ENCODE measurements at places on chromosomes 1 and 21.

- no peak for DNase-seq
Measured at GRCh38 chr1:218350801-218351266, 5.7 kb downstream of the TGFB2 start.

GRCh38 chr1:43797891-43798290 lies 90.6 kb downstream of the ST3GAL3 start:
- no peak for DNase-seq

DNA sequence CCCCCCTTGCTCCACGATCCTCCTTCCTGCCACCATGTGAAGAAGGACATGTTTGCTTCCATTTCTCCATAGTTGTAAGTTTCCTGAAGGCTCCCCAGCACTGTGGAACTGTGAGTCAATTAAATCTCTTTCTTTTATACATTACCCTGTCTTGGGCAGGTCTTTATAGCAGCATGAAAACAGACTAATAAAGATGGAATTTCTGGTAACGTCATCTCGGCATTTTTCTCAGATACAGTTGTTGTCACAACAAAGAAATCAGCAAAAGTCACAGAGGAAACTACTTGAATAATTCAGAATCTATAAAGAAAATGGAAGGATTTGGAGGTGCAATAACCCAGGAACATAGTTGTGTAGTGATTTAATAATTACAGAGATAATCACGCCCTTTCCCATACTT lies 4.4 kb downstream of the APCS start:
- DNase-seq, result no peak

DNA sequence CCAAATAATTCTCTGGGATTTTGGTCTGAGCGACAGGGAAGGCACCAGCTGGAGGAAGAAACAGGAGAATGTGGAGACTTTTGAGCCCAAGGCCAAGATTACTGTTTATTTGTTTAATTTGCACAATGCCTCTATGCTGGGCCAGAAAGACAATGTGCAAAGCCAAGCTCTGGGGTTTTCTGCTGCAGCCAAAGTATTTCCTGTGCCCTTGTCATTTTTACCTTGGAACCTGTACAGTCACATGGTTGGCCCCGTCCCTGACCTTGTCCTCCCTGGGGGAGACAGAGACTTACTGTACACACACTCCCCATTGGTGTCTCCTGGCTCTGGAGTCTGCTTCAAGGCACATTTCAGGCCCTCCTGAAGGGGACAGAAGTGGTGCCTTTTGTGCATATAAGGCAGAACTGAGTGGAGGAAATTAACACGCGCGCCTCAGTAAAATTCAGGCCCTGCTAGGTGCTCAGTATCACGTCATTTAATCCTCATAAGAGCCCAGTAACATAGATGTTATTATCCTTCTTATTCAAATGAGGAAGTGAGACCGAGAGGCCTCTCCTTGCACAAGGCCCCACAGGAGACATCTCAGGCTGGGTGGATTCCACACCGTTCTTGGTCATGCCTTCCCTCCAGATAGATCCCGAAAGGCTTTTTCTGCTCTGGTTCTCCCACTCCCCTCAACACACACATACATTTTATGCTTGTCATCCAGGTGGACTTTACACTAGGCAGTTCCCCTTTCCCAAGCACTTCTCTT lies 21.1 kb downstream of the C1orf115 start:
- DNase-seq, result peak; percentile 28

- DNase-seq, result no peak
Measured at GRCh38 chr1:74430342-74430934, 82.0 kb downstream of the LRRC53 start.

GRCh38 chr1:244779410-244779809 lies 56.0 kb upstream of the COX20 start:
- no peak for DNase-seq

- no peak for DNase-seq
Measured at GRCh38 chr1:19372136-19372514, 60.0 kb downstream of the SLC66A1 start.

- no peak for DNase-seq
Measured at GRCh38 chr1:43270421-43271095, 775 bp downstream of the TMEM125 start.

DNA sequence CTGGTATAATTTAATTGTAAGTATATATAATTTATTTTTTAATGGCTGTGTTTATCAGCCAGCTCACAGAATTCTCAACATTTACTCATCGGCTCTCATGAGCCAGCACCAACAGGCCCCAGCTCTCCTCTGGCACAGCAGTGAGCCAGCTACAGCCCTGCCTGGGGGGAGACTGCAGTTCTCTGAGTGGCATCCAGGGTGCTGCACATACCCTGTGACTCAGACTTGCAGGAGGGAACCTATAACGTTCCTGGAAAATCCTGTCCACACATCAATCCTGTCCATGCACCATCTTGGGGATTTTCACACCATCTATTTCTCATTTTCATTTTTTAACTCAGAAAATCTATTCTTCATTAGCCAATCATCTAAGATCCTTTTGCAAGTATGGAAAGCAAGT lies 36.5 kb downstream of the FHAD1 start:
- no peak for DNase-seq

- DNase-seq, result no peak
Measured at GRCh38 chr1:59004755-59005154, 220.9 kb upstream of the JUN start.

DNA sequence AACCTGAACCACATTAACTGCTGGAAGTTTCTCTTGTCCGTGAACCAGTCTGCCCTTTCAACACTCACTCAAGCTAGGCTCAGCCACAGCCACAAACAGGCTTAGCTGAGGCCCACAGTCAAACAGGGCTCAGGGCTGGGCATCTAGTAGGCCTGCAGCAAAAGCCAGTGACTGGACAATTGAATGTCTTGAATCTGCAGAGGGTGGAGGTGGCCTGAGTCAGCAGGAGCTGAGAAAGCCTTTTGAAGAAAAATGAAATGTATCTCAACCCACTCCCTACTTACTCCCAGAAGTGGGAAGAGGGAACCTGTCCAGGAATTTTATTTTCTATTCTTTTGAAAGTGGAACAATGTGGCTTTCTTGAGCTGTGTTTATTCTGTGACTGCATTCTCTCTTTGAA lies 95.4 kb downstream of the PTPRU start:
- DNase-seq, result no peak

GRCh38 chr1:243973169-243973568 lies 77.9 kb upstream of the ZBTB18 start:
- no peak for DNase-seq

DNA sequence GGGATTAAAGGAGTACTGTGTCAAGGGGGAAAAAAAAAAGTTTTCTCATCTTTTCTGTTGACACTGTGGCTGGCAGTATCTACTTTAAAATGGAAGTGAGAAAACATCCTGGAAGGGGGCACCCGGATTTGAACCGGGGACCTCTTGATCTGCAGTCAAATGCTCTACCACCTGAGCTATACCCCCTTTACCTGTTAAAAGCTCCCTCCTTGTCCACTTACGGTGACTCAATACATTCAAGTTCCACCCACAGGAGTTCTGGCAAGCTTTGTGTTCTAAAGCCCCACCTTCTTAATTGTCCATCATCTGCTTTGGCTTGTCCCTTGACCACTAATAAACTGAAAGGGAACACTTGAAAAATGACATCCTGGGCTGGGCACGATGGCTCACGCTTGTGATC lies 68.2 kb downstream of the FNBP1L start:
- no peak for DNase-seq

DNA sequence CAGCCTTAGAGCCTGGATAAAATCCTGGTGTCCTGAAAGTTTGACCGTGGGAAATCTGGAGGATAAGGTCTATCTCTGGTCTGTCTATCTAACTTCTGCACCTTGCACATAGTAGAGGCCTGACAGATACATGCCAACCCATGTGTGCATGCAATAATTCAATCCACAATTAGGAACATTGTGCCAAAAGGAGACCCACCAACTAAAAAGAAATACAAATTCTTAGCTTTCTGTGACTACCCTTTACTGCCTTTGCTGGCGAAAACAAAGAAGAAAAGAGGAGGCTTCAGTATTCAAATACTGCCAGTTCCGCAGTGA lies 381 bp upstream of the KLHL20 start:
- DNase-seq, result no peak

DNA sequence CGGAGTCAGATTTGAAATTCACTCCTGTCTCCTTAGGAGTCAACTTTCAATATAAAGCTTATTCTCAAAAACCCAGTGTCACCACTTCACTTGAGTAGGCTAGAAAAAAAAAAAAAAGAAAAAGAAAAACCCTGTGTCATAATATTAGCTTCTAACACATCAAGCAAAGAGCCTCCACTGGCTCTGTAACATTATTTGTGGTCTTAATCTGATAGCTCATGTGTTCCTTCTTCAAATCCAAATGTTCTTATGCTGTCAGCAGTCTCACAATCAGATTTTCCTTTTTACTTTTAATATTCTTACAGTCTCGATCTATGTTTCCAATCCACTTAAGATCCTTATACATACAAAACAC lies 26.1 kb upstream of the PSMG1 start:
- no peak for DNase-seq

DNA sequence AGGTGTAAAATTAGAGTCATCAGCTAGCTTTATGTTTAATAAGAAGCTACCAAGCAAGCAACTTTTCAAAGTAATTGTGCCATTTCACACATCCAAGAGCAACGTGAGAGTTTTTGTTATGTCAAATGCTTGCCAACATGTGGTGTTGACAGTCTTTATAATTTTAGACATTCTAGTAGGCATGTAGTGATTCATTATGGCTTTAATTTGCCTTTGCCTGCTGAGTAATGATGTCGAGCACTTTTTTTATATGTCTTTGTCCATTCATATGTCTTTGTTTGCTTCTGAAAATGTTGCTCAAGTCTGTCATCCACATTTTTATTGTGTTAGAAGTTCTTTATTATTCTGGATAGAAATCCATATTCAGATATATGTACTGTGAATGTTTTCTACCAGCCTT lies 21.4 kb upstream of the CHIT1 start:
- DNase-seq, result no peak

- DNase-seq, result no peak
Measured at GRCh38 chr1:176382163-176382562, 80.8 kb upstream of the PAPPA2 start.

DNA sequence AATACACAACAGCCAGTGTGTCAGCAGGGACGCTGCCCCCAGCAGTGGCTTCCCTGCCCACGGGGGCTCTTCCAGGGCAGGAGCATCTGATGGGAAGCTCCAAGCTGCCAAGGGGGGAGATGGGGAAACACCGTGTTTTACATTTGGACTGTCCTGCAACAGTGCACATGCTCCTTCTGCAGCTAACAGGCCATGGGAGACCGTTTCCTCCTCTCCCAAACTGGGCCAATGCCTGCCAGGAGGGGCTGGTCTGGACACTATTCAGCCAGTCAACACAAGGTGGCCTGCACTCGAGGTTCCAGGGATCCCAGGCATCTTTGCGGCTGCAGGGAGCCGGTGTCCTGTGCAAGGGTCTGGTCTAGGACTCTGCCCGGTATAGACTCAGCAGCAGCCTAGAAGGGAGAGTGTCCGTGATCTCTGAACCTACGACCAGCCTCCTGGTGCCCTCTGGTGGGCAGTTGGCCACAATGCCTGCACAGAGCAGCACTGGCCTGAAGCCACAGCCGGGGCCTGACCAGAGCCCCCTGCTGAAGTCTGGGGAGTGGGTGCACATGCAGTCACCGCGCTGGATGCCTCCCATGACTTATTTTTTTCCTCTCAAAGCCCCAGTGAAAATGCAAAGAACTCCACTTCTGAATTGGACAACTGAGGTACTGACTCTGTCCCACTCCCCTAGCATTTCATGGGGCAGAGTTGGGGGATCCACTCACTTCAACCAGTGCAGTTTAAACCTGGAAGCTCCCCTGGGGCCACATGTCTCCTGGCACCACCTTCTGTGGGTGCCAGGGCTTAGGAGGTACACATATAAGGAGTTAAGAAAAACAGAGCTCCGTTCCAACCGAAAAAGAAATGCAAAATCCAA lies 33.3 kb downstream of the RCC2 start:
- DNase-seq, result peak; percentile 46

GRCh38 chr1:246445503-246445902 lies 61.6 kb downstream of the SMYD3 start:
- DNase-seq, result no peak

- DNase-seq, result no peak
Measured at GRCh38 chr1:8422510-8423268, 104.8 kb downstream of the SLC45A1 start.

GRCh38 chr1:42676534-42677087 lies 5.6 kb upstream of the YBX1 start:
- no peak for DNase-seq

GRCh38 chr1:152757747-152758146 lies at the start of gene KPRP:
KPRP (plus strand) TSS chr1:152758025; CDS start chr1:152759589, 1,564 bp downstream.
- DNase-seq, result no peak

DNA sequence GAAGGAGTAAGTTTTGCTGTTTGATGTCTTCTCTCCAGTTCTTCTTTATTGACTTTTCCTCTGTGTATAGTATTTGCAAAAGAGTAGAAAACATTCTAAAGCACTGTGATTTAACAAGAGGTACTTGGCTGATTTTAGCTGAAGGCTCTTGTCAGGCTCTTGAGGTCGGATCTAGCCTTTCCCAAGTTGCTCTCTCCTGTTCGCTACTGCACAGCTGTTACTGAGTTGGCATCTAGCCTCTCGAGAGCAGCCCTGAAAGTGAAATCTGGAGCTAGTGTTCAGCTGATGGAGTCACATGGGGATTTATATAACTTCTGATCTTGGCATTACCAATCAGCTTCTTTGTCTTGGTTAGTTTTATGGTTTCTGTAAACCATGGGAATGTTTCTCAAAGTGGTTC lies 193.1 kb downstream of the RYR2 start:
- DNase-seq, result no peak

GRCh38 chr1:169483500-169483966 lies 2.2 kb downstream of the SLC19A2 start:
- no peak for DNase-seq

DNA sequence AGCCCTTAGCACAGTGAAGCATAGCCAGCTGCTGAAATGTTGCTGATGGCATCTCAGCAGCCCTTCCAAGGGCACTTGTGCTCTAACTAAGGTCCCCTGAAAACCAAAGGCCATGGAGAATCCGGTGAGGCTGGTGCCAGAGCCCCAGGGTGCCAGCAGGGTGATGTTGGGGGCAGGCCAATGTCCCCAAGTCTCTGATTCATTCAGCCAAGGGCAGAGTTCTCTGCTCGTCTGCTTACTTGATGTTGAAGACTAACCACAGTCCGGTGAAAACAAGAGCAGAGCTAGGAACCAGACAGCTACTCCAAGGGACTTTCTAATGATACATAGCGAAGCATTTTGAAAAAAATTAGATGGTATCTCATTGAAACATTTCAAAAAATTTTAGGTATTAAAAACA lies 149.8 kb downstream of the ZZZ3 start:
- no peak for DNase-seq
